ENCODE measurements at places on chromosomes 1 and 21.
A peak's percentile ranks its signal among the peaks of the same experiment; 100 is the strongest.

- no peak for DNase-seq
These were observed 2.5 kb upstream of the KRTAP12-1 start for GRCh38 chr21:44684483-44684882.

- DNase-seq, result no peak
These were observed 56.2 kb upstream of the FASLG start for GRCh38 chr1:172602706-172603105.

- no peak for DNase-seq
These were observed 84.5 kb upstream of the RGS4 start for GRCh38 chr1:162984699-162985098.

DNA sequence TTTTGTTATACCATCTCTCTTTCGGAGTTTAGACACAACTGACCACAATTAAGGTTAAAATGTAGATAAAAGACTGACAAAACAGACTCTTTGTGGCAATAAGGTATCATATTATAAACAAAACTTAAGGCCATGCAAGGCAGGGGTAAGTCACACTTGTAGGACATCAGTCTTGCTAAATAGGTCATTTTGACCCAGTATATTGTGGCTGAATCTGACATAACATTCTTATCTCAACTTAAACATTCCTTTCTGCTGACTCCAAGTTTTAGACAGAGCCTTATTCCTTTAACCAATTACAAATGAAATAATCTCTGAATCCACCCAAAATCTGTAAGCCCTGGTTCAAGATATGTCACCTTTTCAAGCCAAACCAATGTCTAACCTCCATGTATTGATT lies 733.4 kb upstream of the B3GALT2 start:
- no peak for DNase-seq

GRCh38 chr21:44049182-44049581 lies 37.1 kb downstream of the TRAPPC10 start:
- DNase-seq, result no peak

DNA sequence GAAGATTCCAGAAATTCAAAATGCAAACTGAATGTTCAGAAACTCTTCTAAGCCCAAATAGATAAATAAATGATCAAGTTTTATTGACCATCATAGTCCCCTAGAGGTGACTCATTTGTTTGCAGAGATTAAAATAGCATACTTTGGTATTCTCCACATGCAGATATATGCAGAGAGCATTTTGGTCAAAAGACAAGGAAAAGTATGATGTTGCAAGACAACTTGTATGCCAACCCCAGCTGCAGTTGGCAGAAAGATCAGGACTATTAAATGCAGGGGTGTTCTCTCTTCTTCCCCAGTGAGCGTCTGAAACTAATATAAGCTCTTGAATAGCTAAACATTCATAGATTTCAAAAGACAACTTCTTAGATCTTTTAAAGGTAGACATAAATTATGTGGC lies 404.9 kb downstream of the LTN1 start:
- no peak for DNase-seq

DNA sequence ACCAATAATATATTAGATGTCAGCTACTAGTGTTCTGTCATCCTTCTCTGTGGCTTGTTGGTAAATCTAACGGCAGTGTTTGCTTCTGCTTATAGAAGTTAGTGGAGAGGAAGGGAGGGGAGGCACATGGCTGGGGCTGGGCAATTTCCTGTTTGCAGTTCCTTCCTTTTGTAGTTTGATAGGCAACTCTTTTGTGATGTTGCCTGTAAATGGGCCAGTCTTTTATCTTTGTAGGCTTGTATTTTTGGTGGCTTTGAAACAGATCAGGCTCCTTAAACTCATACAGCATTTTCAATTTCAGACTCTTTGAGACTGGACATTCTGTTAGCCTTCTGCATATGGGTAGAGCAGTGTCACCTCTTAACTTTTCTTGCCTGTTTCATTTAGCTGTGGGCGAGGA lies 48.1 kb downstream of the CDC14A start:
- peak; percentile 21 for DNase-seq

GRCh38 chr1:228208831-228209551 lies 1.1 kb downstream of the OBSCN start:
- no peak for DNase-seq

DNA sequence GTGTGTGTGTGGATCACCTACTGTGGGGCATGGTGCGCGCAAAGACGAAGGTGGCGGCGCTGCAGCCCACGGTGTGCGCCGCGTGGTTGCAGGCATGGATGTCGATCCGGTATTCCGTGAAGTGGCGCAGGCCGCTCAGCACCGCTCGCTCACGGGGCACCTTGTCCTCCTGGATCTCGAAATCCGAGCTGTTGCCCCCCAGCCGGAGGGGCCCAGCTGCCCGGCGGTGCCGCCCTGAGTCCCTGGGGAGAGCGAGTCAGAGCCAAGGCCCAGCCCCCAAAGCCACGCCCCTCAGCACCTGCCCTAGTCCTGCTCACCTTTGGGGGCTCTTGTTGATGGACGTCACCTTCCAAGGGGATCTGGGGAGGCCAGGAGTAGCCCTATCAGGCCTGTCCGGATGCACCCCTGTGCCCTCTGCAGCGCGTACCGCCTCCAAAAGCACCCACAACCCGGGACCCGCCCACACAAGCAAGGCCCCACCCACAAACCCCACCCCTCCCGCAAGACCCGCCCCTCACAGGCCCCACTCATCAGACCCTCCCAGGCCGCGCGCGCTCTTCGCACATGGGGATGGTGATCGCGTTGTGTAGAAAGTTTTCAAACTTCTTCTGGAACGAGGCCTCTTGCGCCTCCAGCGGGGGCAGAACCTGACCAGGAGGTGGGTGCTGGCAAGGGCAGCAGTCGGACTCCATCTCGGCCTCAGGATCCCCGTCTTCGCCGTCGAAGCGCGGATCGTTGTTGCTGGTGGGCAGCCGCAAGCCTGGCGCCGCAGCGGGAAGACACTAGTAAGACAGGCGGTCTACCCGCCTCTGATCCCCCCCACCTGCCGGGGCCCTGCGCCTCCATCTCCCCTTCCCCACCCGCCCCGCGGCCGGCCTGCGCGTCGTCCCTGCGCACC lies 13.6 kb downstream of the INSRR start:
- DNase-seq, result no peak

- no peak for DNase-seq
These were observed 589.1 kb upstream of the ADAMTS5 start for GRCh38 chr21:27555996-27556395.

- DNase-seq, result no peak
These were observed 251.5 kb downstream of the PTPRC start for GRCh38 chr1:198890214-198890930.

- DNase-seq, result no peak
These were observed 5.8 kb downstream of the FAM43B start for GRCh38 chr1:20558191-20558590.

Data from GM10248 (cell line).